ENCODE measurements at places on chromosomes 1 and 21.

GRCh38 chr1:71676979-71677925 lies 596.4 kb upstream of the ZRANB2 start:
- DNase-seq = no peak

- DNase-seq = no peak
Measured at GRCh38 chr21:26632691-26633090, 59.6 kb upstream of the CYYR1 start.

DNA sequence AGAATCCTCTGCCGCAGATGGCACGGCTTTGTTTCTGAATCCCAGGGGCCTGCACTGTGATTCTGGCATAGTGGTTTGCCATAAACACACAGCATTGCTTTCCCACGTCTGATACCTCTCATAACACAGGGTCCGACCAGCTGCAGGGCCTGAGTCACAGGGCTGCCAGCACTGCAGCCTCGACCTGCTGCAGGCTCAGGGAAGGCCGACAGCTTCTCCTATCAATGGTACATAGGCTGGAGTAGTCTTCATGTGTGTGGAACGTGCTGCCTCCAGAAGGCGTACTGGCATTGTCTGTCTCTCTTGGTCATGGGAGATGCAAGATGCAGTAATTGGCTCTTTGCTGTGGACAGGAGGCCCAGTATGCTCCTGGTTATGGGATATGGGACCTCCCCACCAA lies 53.5 kb upstream of the PDE9A start:
- DNase-seq = no peak

GRCh38 chr1:213666113-213666512 lies 321.7 kb upstream of the PROX1 start:
- no peak for DNase-seq

DNA sequence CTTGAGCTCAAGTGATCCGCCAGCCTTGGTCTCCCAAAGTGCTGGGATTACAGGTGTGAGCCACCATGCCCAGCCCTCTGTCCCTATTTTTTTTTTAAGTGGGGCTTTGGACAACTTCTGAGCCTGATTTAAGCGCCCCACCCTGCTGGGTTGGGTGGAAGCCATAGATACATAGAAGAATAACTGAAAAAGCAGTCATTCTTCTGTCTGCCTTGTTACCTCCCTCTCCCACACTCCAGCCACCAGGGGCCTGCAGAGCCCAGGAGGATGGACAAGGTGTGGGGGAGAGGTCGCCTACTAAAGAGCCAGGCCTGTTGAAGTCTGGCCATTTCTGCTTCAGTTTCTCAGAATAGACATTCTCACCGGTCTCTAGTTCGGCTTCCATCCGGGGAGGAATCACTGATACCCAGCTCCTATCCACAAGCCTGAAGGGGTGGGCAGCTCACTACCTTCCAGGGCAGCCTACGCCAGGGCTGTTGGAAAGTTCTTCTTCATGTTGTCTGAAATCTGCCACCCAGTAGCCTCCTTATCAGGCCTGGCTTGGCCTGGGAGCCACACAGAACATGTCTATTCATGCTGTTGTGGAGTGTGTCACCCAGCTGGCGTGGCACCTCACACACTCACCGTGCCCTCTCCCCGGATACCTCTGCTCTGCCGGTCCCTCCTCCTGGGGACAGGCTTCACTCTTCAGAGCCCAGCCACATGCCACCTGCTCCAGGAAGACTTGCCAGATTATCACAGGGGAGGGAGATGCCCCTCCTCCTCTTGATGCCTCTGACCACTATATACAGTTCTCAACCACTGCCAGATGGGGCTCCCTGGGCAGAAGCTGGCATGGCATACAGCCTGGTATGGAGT lies 27.7 kb downstream of the KNCN start:
- DNase-seq = no peak

GRCh38 chr1:205284420-205285144 lies 37.0 kb downstream of the NUAK2 start:
- peak; percentile 67 for DNase-seq

DNA sequence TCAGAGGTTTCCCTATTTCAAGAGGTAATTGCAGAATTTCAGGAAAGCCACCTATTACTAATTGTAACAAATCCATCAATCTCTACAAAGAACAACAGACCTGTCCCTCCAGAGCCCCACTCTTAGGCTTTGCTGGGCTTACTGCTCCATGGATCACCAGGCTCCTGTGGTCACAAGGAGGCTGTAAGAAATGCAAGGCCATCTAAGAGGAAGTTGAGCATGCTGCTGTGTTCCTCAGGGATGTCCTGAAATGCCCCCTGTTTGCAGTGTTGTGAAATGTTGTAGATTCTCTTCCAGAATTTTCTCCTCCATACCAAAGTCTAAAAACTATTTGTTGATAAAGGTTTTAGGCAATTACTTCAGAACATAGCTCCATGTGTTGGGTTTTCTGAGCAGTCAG lies 24.4 kb upstream of the DUSP23 start:
- no peak for DNase-seq

GRCh38 chr1:183817576-183818288 lies 12.8 kb downstream of the RGL1 start:
- no peak for DNase-seq

GRCh38 chr1:53420341-53420740 lies 38.9 kb upstream of the DMRTB1 start:
- DNase-seq = no peak

GRCh38 chr1:161086457-161086856 lies 2.9 kb downstream of the NECTIN4 start:
- no peak for DNase-seq

DNA sequence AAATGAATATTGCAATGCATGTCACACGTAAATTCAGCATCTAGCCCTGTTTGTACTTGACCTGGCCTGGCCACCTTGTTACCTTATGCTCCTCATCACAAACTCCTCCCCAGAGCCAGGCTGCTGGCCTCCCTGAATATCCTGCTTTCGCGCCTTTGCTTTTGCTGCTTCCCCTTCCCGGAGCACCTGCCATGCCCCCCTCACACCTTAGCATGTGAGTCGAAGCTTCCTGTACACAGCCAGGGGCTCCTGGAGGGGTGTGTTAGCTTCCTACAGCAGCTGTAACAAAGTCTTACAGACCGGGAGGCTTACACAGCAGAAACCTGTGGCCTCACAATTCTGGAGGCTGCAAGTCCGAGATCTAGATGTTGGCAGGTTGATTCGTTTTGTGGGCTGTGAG lies 60.1 kb downstream of the TLR5 start:
- DNase-seq = no peak

DNA sequence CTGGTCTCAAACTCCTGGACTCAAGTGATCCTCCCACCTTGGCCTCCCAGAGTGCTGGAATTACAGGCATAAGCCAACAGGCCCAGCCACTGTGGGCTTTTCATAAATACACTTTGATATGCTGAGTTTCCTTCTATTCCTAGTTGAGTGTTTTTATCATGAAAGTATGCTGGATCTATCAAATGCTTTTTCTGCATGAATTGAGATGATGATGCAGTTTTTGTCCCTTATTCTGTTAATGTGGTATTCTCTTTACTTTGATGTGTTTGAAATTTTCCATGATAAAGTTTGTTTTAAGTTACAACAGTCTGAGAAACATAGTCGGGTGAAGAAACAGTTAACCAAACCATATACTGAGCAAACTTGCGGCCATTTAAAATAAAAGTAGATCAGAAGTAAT lies 24.1 kb downstream of the RNF115 start:
- DNase-seq = no peak

DNA sequence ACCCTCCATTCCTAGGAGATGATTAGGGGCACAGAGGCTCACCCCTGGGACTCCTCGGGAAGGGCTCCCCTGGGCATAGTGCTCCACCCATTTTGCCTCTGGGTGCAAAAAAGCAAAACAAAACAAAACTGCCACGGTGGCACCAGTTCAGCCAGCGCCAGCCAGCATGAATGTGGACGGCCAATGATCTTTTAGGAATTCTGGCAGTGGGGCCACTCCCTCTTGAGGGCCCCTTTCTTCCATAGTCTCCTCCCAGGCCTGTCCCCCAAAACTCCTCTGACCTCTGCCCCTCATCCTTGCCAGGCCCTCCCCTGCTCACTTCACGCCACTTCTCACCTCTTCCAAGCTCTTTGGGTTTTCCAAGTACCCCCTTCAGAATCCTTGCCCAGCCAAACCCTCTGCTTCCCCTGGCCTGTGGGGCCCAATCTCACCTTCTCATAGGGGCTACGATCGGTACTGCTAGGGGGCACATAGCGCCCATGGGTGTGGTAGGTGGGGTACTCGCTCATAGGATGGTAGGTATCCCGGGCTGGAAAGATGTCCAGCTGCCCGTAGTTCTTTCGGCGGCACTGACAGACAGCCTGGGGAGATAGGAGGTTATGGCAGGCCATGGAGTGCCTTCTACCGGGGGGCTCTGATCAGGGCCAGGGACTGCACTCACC lies 13.3 kb downstream of the TRIM46 start:
- no peak for DNase-seq

GRCh38 chr1:95049935-95050334 lies 22.8 kb downstream of the ALG14 start:
- DNase-seq = no peak

DNA sequence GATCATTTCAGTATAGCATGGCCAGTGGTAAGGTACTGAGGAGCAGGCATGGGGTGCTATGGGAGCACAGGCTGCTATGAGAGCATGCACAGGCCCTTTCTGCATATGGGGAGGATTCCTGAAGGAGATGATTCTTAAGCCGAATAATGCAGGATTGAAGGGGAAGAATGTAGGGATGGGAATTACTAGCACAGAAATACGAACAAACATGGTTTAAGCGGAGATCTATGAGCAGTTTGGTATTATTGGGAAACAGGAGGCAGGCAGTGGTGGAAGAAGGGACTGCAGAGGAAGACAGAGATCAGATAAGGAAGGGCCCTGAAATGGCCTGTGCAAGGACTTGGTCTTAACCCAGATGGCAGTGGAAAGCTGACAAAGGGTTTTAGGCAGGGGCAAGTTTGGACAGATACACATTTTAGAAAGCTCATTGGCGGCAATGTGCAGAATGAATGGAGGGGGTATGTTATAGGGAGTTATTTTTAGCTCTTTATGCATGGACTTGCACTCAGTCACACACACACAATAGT lies 1.7 kb downstream of the OSCP1 start:
- no peak for DNase-seq

DNA sequence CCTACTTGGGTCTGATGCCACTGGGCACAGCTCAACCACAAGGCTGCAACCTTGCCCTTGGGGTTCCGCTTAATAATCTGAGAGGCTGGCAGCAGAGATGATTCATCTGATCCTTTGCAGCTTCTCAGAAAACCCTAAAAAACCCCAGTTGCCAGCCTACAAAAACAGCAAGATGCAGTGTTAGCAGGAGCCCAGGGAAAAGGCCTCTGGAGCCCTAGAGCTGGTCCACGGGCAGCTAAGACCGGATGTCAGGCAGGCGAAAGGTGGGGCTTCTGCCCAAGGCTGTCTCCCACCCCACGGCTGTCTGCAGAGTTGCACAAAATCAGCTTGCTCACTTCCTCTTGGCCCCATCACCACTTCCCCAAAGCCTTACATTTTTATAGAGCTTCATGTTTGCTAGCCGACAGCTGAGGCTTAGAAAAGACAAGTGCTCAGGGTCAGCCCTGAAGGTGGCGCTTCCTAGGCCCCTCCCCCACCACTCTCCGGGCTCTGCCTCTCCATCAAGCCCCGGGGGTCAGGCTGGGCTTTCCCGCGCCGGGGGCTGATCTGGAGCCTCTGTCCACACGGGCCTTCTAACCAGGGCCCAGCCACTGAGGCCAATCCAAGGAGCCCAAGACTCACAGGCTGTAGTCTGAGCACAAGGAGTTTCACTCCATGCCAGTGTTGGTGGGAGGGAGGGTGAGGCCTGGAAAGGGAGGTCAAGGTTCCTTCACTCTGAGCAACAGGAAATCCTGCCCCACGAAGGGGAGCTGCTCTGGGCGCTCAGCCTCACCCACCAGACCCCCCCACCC lies 4.2 kb upstream of the ADORA3 start:
- no peak for DNase-seq
